H9 (cell line): ENCODE measurements at places on chromosomes 6 and 20. TPM values are rescaled to one million over a fixed set of nuclear protein-coding genes. Genes with fewer than 3 reads are reported as not detected.

GRCh38 chr20:50729901-50730764, 1.2 kb upstream of the PARD6B start:
- H3K27ac ChIP-seq = peak overlapping the region; percentile 4
- H3K36me3 ChIP-seq = peaks cover 15% of the 10 kb centered on the region
- DNase-seq = peak; percentile 32
- H3K4me1 ChIP-seq = peaks cover 5% of the 10 kb centered on the region
- no peaks in the 10 kb centered on the region for H3K27me3 ChIP-seq
- peak overlapping the region; percentile 93 for H3K4me3 ChIP-seq

GRCh38 chr20:20480126-20480525, 112.2 kb downstream of the INSM1 start:
- peaks cover 2% of the 10 kb centered on the region; the same call in 2 of the 3 replicates for H3K36me3 ChIP-seq
- H3K4me3 ChIP-seq = no peak overlapping the region
- H3K27ac ChIP-seq = no peak overlapping the region
- no peak for DNase-seq

- H3K4me3 ChIP-seq = no peak overlapping the region
- H3K27ac ChIP-seq = no peak overlapping the region
- no peaks in the 10 kb centered on the region for H3K27me3 ChIP-seq
- DNase-seq = no peak
- peaks cover 13% of the 10 kb centered on the region for H3K36me3 ChIP-seq
- peaks cover 19% of the 10 kb centered on the region for H3K4me1 ChIP-seq
Measured at GRCh38 chr20:49765846-49766541, 46.6 kb upstream of the SLC9A8 start.

FARS2 gene
- total RNA-seq = 8.5 and 9.4 TPM in 2 replicates

GRCh38 chr6:166957087-166957804, 896 bp upstream of the RNASET2 start:
- H3K4me1 ChIP-seq = no peaks in the 10 kb centered on the region; the same call in 1 of the 2 replicates
- peaks cover 6% of the 10 kb centered on the region for H3K36me3 ChIP-seq
- peak; percentile 55 for DNase-seq
- H3K27me3 ChIP-seq = no peaks in the 10 kb centered on the region
- H3K27ac ChIP-seq = no peak overlapping the region

DNA sequence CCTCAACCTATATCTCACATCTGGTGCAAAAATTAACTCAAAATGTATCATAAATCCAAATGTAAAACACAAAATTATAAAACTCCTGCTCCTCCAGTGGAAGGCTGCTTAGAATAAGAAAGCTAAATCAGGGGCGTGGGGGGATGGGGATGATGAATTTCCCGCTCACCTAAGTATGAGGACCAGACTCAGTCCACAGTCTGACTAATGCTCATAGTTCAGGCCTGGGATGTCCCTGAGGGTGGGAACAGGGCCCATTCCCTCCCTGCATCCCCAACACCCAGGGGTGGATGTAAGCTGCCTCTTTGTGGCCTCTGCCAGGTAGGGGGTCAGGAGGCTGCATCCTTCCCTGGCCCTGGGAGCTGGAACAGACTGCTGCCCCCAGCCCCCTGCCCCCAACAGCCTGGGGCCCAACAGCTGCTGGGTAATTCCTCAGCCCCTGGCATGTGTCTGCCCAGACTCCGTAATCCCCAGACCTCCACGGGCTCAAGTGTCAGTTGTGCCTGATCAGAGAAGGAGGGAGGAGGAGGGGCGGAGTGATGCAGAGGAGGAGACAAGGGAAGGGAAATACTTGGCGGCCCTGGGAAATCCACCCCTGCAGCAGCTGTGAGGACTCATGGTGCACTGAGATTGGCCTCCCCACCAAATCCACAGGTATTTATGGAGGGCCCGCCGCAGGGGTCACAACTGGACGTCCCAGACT, 224.5 kb downstream of the PREX1 start:
- no peak overlapping the region for H3K27ac ChIP-seq
- DNase-seq = peak; percentile 63
- no peak overlapping the region for H3K4me3 ChIP-seq
- no peaks in the 10 kb centered on the region; the same call in 2 of the 3 replicates for H3K36me3 ChIP-seq

DNA sequence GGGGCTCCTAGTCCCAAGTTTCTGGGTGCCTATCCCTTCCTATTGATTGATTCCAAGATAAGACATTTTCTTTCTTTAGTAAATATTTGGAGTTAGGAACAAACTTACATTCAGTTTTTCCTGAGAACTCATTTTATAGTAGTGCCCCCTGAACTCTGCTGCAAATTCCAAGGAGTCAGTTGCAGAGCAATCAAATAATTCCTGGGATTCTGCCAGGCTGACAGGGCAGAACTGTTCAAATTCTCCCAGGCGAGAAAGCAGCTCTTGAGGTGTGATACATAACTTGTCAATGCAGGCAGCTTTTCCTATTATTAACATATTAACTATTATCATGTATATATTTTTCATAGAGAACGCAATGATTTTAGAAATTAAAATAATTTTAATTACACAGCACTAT, 15.9 kb upstream of the ZBTB24 start:
- no peaks in the 10 kb centered on the region for H3K27me3 ChIP-seq
- H3K27ac ChIP-seq = no peak overlapping the region
- no peak overlapping the region for H3K4me3 ChIP-seq
- peaks cover 2% of the 10 kb centered on the region; the same call in 1 of the 2 replicates for H3K4me1 ChIP-seq
- no peaks in the 10 kb centered on the region for H3K36me3 ChIP-seq

DNA sequence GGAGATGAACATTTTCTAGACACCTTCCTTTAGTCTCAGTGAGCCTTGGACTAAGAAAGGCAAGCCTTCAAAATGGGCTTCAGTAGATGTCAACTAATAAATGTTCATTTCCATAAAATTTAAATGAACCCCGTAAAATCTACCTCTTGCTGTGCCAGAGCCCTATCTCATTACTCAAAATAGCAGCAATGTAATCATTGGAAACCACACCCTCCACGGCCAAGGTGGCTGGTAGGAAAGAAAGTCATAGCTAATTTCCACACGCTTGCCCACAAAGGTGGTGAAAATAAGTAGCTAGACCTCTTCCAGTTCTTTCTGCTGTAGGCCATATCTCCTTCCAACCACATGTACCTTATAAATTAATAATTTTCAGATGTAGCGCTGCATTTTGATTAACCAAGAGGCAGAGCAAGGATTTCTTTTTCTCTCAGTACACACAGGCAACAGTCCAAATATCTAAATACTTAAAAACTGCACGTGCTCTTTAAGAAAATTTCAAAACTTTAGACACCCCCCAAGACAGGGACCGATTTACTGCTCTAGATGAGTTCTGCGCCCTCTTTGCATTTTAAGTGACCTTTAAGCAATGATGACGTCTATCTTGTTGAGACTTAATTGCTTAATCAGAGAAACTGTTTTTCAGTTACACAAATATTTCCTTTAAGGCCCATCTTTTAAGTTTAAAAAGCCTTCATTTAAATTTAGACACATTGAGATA, 290.8 kb downstream of the ZNF217 start:
- no peaks in the 10 kb centered on the region for H3K27me3 ChIP-seq
- DNase-seq = no peak
- no peak overlapping the region for H3K4me3 ChIP-seq
- no peaks in the 10 kb centered on the region for H3K36me3 ChIP-seq
- no peak overlapping the region for H3K27ac ChIP-seq
- H3K4me1 ChIP-seq = no peaks in the 10 kb centered on the region

SLA2 gene
- total RNA-seq = 0.13 and 0.20 TPM in 2 replicates

GRCh38 chr20:16528078-16528477, 45.2 kb downstream of the KIF16B start:
- H3K4me1 ChIP-seq = peaks cover 10% of the 10 kb centered on the region
- no peak overlapping the region for H3K4me3 ChIP-seq
- H3K36me3 ChIP-seq = peaks cover 5% of the 10 kb centered on the region; the same call in 2 of the 3 replicates
- DNase-seq = no peak

DLL1 gene
- total RNA-seq = 2.7 and 2.8 TPM in 2 replicates

ATP6V1G2 gene
- total RNA-seq = 3.6 and 3.8 TPM in 2 replicates

- no peak overlapping the region for H3K4me3 ChIP-seq
- no peak for DNase-seq
- no peaks in the 10 kb centered on the region for H3K27me3 ChIP-seq
- no peaks in the 10 kb centered on the region for H3K4me1 ChIP-seq
- no peak overlapping the region for H3K27ac ChIP-seq
Measured at GRCh38 chr6:150534553-150534952, 65.1 kb upstream of the PLEKHG1 start.

- H3K27me3 ChIP-seq = peaks cover 51% of the 10 kb centered on the region
- DNase-seq = no peak
- H3K4me3 ChIP-seq = no peak overlapping the region
- H3K4me1 ChIP-seq = no peaks in the 10 kb centered on the region
- H3K27ac ChIP-seq = no peak overlapping the region
Measured at GRCh38 chr6:122389704-122390372, 9.6 kb upstream of the HSF2 start.

- no peak overlapping the region for H3K27ac ChIP-seq
- no peaks in the 10 kb centered on the region for H3K36me3 ChIP-seq
- H3K4me3 ChIP-seq = no peak overlapping the region
Measured at GRCh38 chr6:110053395-110054240, 75.5 kb downstream of the GPR6 start.

DNA sequence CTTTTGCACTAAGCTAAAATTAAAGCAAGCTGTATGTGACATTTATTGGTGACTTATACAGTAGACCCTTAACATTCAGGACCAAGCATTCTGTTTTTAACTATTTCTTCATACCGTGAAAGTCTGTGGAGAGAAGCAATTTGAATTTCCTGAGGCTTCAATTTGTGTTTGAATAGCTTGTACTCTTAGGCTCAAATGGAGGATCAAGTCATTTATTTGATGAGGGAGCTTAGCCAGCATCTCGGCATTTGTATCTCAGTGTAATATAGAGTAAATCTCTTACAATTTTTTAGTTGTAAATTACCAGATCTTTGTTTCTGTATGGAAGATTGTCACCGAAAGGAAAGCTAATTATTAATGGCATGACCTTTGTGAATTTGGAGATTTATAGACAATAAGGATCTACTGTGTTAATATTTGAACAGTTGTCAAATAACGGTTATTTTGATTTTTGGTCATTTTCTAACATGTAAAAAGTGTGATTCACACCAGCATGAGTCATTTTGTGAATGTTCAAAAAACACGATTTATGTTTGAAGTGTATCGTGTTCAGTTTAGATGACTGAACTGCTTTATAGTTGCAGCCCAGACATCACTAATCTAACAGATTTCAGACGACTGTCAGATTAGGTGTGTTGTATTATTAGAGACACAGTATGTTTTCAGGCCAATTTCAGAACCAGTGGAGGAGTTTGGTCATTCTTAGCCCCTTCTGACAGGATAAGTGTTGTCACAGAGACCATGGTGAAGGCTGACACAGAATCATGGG, 332.9 kb downstream of the CDKAL1 start:
- DNase-seq = no peak
- no peak overlapping the region for H3K4me3 ChIP-seq
- no peaks in the 10 kb centered on the region for H3K36me3 ChIP-seq

SLC22A1 gene
- 0.39 and 0.50 TPM in 2 replicates for total RNA-seq

LGSN gene
- 0.13 and 0.22 TPM in 2 replicates for total RNA-seq

GRCh38 chr6:45563844-45564243, 186.1 kb upstream of the SUPT3H start:
- no peaks in the 10 kb centered on the region for H3K27me3 ChIP-seq
- DNase-seq = no peak
- no peaks in the 10 kb centered on the region for H3K36me3 ChIP-seq
- no peak overlapping the region for H3K4me3 ChIP-seq
- H3K27ac ChIP-seq = no peak overlapping the region

DNA sequence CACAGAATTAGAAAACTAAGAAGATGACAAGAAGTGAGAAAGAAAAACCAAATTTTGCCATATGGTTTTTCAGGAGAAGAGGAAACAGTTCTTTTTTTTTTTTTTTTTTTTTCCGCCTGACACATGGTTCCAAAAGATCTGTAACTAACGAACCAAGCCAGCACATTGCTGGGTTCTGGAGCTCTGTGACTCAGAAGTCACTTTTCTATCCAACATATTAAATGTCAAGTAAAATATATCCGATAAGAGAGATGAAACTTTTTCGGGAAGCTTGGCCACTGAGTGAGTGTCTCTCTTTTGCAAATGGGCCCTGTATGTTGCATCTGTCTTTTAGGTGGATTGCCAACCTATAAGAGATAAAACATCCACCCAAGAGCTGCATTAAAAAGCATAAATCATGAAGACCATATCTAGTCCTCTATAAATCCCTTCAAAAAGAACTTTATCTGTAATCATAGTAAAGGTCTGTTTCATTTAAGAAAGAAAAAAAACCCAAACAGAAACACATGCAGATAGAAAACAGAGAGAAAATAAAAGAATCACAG, 4.6 kb downstream of the METTL24 start:
- H3K4me3 ChIP-seq = no peak overlapping the region
- no peaks in the 10 kb centered on the region for H3K36me3 ChIP-seq
- peaks cover 11% of the 10 kb centered on the region; the same call in 1 of the 2 replicates for H3K27me3 ChIP-seq
- DNase-seq = no peak
- H3K4me1 ChIP-seq = peaks cover 7% of the 10 kb centered on the region; the same call in 1 of the 2 replicates
- no peak overlapping the region for H3K27ac ChIP-seq

SMLR1 gene
- not detected in 2 replicates for total RNA-seq

GRCh38 chr6:164982389-164982788, 327.0 kb downstream of the C6orf118 start:
- H3K4me1 ChIP-seq = no peaks in the 10 kb centered on the region
- no peaks in the 10 kb centered on the region for H3K36me3 ChIP-seq
- H3K27ac ChIP-seq = no peak overlapping the region

- DNase-seq = no peak
- H3K36me3 ChIP-seq = no peaks in the 10 kb centered on the region
- peaks cover 5% of the 10 kb centered on the region; the same call in 1 of the 2 replicates for H3K4me1 ChIP-seq
- peaks cover 3% of the 10 kb centered on the region; the same call in 1 of the 2 replicates for H3K27me3 ChIP-seq
- H3K27ac ChIP-seq = no peak overlapping the region
- peak overlapping the region; percentile 90; the same call in 1 of the 3 replicates for H3K4me3 ChIP-seq
Measured at GRCh38 chr6:122791310-122791679, 2.2 kb downstream of the SMPDL3A start.

DNA sequence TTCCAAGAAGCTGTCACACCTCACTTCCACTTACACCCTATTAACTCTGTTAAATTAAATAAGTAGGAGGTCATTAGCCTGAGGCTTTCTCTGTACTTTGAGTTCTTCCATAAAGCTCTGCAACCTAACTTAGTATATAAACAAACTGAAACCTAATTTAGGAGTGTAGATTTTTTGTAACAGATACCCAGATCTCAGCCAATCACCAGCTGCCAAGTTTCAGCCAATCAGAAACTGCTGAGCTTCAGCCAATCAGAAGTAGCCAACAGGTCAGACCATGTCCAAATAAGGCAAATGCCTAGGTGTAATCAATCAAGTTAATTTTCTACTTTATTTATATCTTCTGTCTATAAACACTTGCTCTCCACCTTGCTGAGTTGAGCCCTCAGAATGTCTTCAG, 142.7 kb upstream of the SULF2 start:
- no peaks in the 10 kb centered on the region for H3K36me3 ChIP-seq

EYA4 gene
- total RNA-seq = 0.26 TPM in 1 of 2 replicates, not detected in the other

GRCh38 chr6:170031684-170032121, 259.2 kb downstream of the DLL1 start:
- DNase-seq = no peak
- no peak overlapping the region for H3K27ac ChIP-seq
- no peaks in the 10 kb centered on the region for H3K27me3 ChIP-seq
- no peak overlapping the region for H3K4me3 ChIP-seq

TREM2 gene
- 0.31 TPM in 1 of 2 replicates, not detected in the other for total RNA-seq

TFAP2C gene
- total RNA-seq = 22.5 and 24.3 TPM in 2 replicates
